ENCODE measurements at places on chromosomes 7 and 10.

GRCh38 chr7:17298840-17299482, 509 bp downstream of the AHR start:
- DNase-seq = peak; percentile 71

DNA sequence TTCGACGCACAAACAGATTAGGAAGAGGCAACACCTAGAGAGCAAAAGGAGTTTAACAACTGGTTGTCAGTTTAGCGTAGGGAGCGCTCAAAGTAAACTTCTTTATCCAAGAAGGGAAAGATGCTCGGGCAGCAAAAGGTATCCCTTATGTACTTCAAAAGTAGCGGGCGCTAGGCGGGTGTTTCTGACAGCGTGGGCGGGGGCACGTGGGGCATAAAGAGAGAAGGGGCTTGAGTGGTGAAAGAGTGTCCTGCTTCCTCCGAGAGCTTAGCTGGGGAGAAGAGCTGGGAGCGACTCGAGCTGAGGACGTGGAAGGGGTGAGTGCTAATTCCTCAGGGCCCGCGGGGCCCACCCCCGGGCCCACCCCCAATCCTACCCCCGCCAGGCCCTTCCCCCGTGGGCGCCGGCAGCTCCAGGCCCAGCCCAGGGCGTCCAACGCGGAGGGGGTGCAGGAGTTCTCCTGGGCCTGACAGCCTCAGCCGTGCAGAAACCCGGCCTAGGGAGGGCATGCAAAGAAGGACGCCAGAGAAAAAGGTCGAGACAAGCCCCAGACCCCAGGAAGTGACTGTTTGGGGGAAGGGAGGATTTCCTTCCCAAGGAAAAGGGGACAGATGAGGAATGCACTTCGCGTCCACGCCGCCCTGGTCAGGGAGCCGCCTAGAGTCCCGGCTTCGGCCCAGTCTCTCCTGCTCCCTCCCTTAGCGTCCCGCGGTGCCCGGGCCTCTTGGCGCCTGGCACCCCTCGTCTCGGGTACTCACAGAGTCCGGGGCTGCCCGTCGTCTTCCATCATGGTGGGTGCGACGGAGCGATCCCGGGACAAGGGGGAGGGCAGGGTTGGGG, 868 bp downstream of the TIAL1 start:
- DNase-seq = peak; percentile 81

GRCh38 chr7:110442381-110442837, 648.5 kb upstream of the LRRN3 start:
- DNase-seq = peak; percentile 13

DNA sequence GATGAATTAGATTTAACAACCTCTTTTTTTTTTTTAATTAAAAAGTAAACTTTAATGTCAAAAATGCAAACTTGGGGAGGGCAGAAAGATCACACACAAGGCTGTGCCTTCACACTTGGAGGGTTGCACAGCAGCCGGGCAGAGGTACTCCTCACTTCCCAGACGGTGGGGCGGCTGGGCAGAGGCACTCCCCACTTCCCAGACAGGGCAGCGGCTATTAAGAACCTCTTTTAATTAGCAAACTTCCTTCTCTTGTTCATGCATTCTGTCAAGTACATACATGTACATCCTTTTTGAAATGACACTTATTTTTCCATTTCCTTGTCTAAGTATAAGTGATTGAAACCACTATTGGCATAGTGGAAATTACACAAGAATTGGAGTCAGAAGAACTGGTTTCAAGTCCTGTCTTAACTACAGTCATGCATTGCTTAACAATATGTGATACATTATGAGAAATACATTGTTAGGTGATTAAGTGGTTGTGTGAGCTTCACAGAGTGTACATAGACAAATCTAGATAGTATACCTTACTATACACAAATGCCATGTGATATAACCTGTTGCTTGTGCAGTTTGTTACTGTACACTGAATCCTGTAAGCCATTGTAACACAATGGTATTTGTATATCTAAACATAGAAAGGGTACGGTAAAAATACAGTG, 26.5 kb downstream of the BTRC start:
- peak; percentile 4 for DNase-seq
